Bone marrow (tissue), 2 donors: ENCODE measurements at places on chromosomes 1 and 21.
A peak's percentile ranks its signal among the peaks of the same experiment; 100 is the strongest.

- no peak for DNase-seq
These were observed 6.0 kb downstream of the TNFRSF14 start for GRCh38 chr1:2561898-2562895.

GRCh38 chr1:207923561-207923960 lies 12.6 kb upstream of the CD34 start:
- peak; percentile 84 for DNase-seq

GRCh38 chr1:203450001-203450400 lies 25.6 kb upstream of the PRELP start:
- no peak for DNase-seq

DNA sequence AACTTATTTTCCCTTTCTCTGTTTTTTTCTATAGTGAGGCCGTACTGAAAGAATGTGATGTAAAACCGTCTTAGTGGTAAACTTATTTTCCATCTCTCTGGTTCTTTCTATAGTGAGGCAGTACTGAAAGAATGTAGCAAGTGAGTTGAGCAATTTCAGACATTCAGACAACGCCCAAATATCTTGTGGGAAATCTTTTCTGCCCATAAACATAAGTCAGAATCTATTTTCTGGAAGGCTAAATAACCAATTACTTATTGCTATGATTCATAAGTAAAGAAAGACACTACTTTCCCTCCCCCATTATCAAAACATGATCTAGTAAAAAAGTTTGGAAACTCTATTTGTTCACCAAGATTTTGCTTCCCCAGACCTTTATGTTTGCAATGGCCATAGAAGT lies 18.8 kb upstream of the SCCPDH start:
- no peak for DNase-seq

GRCh38 chr1:181855380-181855779 lies 206.1 kb downstream of the ZNF648 start:
- no peak for DNase-seq

GRCh38 chr1:209595028-209595427 lies 11.5 kb downstream of the CAMK1G start:
- no peak for DNase-seq

DNA sequence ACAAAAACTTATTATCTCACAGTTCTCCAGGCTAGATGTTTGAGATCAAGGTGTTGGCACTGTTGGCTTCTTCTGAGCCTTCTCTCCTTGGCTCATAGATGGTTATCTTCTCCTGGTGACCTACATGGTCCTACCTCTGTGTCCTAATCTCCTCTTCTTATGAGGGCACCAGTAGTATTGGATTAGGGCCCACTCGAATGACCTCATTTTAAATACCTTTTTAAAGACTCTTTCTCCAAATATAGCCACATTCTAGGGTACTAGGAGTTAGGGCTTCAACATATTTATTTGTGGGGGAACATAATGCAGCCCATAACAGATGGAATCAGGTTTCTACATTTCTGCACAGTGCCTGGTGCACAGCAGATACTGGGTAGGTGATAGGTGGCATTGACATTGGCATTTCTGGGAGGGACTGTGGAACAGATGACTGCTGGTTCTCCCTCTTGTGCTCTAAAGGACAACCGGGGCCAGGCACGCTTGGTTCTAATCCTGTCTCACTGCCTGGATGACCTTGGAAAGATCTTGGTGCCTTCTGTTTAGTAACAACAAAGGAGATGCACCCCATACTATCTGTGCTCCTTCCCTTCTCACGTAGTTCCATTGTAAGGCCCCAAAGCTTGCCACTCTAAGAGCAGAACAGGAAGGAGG lies 140.3 kb downstream of the PLPP3 start:
- DNase-seq, result no peak

DNA sequence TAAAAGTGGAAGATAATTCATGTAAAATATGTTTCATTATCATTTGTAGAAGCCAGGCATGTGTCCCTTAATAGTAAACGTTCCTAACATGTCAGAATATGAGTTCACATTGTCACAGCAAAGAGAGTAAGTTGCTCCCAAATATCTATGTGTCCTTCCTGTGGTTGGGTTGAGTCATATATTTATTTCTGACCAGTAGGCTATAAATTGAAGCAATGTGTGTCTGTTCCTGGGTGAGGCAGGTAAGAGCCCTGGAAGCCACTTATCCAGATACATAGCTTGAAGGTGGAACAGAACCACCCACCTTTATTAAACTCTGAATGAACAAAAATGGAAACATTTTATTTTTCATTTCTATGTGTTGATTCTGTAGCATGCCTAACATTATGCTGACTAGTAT lies 2251.6 kb downstream of the NCAM2 start:
- no peak for DNase-seq

GRCh38 chr1:175433532-175434282 lies 241.1 kb upstream of the KIAA0040 start:
- no peak for DNase-seq

GRCh38 chr1:6316240-6317097 lies 55.6 kb upstream of the GPR153 start:
- DNase-seq, result no peak

GRCh38 chr1:31674626-31675025 lies 29.2 kb downstream of the COL16A1 start:
- DNase-seq, result no peak

GRCh38 chr1:60025552-60025951 lies 48.0 kb downstream of the C1orf87 start:
- DNase-seq, result no peak

DNA sequence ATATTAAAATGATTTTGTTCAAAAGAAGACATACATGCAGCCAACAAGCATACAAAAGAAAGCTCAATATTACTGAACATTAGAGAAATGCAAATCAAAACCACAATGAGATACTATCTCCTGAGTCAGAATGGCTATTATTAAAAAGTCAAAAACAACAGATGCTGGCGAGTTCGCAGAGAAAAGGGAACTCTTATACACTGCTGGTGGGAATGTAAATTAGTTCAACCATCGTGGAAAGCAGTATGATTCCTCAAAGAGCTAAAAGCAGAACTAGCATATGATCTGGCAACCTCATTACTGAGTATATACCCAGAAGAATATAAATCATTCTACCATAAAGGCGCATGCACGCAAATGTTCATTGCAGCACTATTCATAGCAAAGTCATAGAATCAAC lies 126.0 kb upstream of the HMCN1 start:
- no peak for DNase-seq

GRCh38 chr1:119550381-119550780 lies 43.4 kb downstream of the HSD3B1 start:
- DNase-seq, result no peak

DNA sequence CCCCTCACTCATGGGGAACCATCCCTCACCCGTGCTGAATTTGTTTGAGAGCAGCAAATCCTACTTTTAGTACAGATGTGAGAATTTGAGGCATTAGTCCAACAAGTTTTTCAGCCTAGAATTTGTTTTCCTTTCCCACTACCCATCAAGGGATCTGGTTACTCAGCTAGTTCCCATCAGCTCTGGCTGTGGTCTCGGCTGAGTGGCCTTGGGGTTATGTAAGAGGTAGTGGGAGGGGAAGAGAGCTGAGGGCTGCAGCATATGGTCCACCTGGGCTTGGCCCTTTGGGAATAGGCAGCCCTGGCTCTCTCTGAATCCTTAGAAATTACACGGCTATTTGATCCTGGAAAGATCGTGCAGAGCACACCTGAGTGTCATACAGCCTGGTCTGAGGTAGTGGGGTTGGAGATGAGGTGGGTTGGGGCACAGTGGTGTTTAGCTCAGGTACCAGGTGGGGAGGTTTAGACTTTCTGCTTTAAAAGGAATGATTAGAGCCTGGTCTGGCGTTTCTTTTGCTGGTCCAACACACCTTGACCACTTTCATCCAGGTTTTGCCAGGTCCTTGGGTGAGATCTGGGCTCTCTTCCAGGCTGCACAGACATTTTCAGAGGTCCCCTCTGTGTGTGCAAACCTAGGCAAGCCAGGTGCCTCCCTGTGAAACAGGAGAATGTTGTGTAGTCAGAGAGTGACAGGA lies 4.2 kb downstream of the GSTM4 start:
- no peak for DNase-seq

DNA sequence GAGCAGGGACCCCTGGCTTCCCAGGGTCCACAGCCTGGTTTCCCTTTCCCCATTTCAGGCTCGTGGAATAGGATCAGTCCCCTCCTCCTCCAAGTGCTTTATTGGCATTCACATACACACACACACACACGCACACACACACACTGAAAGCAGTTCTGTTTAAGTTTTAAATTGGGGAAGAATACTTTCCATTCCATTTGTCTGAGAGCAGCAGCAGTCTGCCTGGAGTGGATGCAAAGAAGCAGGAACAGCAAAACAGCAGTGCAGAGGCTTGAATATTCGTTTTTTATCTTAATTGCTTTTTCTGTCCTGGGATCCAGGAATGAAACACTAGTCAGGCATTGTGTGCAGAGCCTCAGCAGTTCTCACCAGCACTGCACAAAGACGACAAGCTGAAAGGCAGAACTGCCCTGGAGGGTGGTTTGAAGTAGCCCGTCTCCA lies 7.1 kb downstream of the CYB561D1 start:
- no peak for DNase-seq

DNA sequence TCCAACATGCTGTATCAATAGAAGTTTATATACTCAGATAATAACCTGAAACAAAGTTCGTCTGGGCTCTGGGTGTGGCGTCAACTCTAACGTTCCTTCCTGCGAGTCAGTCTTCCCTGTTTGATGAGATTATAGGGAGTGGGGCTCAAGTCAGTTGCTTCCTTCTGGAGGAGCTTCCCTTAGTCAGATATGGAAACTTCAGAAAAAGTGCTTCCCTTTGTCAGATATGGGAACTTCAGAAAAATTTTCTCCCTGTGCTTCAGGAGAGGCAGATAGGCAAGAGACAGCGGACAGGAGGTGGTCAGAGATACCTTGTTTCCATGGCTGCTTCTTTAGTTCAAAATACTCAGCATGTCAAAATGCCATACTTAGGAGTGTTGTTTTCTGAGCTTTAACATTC lies 51.1 kb upstream of the PRDX6 start:
- no peak for DNase-seq

DNA sequence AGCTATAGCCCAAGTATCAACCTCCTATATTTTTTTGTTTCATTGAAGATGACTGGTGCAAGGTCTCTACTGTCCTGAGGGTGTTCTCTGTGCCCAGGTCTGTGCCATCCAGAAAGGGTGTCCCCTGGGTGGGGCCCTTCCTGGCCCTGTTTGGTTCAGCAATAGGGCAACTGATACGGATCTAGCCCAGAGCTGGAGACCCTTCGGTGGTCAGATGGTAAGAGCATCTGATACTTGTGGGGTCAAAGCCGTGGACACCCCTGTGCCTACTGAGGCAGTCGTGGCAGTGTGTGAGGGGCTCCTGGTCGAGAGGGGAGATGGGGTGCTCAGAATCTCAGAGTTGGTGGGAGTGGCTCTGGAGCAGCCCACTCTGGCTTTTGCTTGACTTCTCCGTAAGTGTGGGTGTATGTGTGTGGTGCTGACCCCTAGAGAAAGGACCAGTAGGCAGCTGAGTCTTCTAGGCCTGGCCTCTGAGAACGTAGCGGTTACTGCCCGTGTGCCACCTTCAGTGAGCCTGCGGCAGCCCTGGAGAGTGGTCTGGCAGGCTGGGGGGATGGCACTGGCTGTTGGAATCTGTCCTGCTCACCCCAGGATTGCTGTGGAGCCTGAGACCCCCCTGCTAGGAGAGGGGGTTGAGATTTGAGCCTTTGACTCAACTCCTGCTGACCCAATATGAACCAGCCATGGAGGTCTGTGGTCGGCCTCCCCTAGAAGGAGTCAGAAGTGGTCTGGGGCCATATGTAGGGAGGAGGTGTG lies 2.7 kb downstream of the AMPD2 start:
- no peak for DNase-seq

- no peak for DNase-seq
These were observed 9.6 kb downstream of the BCAR3 start for GRCh38 chr1:93672069-93672468.

DNA sequence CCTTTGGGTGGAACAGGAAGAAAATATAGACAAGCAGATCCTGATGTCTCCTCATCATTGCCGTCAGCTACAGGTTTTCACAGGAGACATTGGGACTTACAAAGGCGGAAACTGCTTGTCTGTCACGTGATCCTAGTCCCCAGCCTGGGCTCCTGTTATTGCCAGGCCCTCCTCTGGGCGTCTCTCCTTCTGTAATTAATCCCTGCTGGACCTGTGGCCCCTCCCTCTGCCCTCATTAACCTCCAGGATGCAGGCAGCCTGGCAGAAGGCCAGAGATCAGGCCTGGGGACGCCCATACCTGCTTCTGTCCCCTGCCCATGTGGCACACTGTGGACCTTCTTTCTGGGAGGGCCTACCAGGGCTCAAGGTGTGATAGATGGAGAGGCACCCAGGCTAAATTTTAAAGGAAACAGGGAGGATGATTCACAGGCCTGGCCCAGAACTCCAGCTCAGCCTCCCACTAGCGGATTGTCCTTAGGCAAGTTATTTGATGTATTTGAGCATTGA lies 2.4 kb downstream of the S100A5 start:
- DNase-seq, result no peak

DNA sequence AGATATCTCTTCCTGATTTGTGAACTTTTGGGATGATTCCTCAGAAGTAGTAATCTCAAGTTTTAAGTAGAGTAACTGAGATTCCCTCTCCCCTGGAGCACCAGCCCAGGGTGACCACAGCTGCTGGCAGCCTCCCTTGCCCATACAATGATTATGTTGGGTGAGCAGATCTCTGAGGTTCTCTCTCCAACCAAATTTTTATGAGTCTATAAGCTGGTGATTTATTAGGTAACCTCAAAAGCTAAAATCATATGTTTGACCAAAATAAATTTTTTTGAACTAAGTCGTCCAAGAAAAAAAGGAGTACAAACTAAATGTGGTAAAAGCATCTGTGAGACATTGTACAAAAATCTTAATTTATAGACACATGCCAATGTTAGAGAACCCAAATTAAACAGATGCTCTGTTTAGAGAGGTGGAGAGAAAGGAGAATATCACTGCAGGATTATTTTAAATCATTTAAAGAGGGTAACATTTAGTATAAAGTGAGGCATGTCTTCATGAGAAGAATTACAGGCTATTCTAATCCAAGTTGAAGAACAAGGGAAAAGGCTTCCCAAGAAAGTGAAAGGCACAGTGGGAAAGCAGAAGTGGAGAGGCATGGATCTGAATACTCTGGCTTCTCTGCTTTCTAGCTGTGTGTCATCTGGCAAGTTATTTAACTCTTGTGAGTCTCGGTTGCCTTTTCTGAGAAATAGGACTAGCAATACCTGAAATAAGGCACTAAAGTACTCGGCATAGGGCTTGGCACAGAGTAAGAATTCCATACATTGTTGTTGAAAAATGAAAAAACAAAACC lies 2.5 kb downstream of the AKNAD1 start:
- DNase-seq, result no peak

DNA sequence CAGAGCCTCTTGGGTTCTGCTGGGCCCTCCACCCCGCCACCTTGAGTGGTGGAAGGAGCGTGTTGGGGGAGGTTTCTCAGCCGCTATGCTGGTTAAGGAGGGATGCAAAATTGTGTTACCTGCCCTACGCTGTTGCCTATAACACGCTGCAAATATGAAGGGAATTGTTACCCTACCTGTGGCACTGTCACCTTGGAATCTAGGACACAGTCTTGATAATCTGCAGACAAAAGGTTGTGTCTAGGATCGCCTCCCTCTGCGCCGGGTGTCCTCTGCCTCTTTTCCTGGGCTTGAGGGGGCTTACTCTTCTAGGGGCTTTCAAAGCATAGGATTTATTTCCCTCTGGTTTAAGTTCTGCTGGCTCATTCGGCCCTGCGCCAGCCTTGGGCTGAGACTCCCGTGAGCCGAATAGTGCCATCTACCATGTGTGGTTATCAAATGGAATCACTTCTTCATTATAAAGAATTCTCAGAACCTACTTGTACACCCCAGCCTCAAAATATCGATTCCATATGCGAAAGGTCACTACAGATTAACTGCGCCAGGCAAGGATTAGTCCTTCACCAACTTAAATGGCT lies 697 bp downstream of the SLC22A15 start:
- DNase-seq, result no peak

- DNase-seq, result no peak
These were observed 195.4 kb downstream of the LMX1A start for GRCh38 chr1:165161130-165161529.
